ENCODE measurements at places on chromosomes 4 and X.

DNA sequence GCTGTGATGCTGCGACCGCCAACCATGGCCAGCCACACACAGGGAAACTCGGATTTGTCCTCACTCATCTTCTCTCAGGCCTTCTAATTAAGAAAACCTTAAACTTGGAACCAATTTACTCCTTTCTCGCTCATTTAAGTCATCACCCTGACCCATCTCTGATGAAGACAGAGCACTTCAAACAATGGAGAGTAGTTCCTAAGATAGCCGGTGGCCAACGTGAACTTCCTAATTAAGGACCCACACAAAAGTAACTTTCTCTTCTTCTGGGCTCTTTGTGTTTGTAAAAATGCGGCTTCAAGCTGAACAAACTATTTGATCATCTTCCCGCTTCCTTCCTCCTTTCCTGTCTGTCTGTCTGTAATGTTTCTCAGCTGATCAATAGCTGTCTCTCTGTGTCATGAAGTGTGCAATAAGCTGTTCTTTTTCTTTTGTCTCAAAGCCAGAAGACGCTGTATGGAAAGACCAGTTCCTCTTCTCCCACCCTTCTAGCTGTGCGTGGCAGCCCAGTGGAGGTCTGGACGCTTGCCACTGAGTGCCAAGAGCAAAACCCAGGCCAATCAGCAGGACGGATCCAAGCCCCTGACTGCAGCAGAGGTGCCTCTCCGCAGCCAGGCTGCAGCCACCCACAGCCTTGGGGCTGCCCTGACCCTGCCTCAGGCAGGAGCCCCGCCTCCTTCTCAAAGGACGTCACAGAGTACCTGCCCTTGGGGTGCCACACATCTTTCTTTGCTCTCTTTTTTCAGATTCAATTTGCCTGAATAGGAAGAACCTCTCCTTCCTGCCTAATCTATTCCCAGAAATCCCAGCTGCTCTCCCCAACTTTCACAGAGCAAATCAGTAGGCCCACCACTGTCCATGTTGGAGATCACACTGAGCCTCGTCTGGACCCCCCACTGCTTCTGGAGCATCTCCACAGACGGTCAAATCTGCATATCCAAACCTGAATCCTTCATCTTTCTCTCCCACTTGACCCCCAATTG lies 59.3 kb downstream of the MAML3 start:
- peak; percentile 67 for DNase-seq

- no peak for DNase-seq
Measured at GRCh38 chr4:92968556-92968955, 664.8 kb downstream of the GRID2 start.

DNA sequence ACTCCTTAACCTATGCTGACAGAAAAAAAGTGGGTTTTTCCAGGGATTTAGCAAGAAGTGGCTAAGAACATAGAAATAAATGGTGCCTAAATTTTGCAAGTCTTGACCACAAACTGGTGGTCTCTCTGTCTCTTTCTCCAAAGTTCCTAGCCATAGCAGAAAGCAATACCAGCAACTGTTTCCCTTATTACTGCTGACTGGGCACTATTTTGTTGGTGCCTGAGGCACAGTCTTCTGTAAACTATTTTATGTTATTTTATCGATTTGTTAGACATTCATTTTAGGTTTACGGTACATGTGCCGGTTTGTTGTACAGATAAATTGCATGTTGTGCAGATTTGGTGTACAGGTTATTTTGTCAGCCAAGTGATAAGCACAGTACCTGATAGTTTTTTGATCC lies 234.6 kb upstream of the TECRL start:
- DNase-seq: no peak

DNA sequence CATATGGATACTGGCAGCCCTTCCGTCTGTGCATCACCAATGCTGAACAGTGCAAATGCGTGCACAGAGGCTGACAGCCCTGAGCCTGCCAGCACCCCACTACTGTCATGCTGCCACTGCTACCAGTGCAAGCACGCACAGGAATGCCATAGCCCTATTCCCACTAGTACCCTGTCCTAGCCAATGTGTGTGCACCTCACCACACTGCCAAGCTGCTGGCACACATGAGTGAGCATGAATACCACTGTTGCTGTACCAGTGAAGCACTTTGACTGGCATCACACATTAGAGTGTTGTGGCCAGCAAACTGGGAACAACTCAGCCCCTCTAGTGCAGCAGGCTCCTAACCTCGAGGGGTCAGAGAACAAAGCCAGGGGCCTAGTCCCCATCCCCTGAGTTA lies 102.9 kb upstream of the PCDH10 start:
- no peak for DNase-seq

DNA sequence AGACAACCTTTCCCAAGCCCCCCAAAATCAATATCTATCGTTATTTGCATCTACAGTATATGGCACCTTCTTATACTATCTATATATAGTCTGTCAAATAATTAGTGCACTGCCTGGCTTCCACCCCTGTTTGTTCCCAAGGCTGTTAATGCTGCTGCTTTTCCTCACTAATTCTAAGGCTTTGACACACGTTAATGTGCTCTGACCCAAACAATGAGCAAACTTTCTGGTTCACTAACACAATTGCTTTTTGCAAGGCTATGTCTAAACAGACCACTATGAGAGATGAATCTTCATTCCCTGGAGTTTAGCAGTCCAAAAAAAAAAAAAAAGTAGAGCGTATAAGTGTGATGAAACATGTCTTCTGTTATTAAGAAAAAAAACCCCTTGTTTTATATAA lies 360.9 kb upstream of the AGA start:
- no peak for DNase-seq
